ENCODE measurements at places on chromosomes 7 and 10. TPM values are rescaled to one million over a fixed set of nuclear protein-coding genes. Genes with fewer than 3 reads are reported as not detected.

GRCh38 chr10:131786756-131787605 is 113.8 kb upstream of the PPP2R2D start:
- peak; percentile 26 for DNase-seq

- DNase-seq: no peak
Observed at GRCh38 chr7:42906181-42906580, 5.7 kb downstream of the C7orf25 start.

DNA sequence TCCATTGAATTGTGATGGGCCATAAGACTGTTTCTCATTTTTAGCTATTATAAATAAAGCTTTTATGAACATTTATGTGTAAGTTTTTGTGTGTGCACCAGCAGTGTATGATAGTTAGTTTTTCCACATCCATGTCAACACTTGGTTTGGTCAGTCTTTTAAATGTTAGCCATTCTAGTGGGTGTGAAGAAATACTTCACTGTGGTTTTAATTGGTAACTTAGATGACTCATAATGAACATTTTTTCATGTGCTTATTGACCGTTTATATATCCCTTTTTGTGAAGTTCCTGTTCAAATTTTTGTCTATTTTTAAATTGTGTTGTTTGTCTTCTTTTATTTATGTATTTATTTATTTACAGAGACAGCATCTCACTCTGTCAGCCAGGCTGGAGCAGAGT is 23.6 kb upstream of the PDK4 start:
- no peak for DNase-seq

DNA sequence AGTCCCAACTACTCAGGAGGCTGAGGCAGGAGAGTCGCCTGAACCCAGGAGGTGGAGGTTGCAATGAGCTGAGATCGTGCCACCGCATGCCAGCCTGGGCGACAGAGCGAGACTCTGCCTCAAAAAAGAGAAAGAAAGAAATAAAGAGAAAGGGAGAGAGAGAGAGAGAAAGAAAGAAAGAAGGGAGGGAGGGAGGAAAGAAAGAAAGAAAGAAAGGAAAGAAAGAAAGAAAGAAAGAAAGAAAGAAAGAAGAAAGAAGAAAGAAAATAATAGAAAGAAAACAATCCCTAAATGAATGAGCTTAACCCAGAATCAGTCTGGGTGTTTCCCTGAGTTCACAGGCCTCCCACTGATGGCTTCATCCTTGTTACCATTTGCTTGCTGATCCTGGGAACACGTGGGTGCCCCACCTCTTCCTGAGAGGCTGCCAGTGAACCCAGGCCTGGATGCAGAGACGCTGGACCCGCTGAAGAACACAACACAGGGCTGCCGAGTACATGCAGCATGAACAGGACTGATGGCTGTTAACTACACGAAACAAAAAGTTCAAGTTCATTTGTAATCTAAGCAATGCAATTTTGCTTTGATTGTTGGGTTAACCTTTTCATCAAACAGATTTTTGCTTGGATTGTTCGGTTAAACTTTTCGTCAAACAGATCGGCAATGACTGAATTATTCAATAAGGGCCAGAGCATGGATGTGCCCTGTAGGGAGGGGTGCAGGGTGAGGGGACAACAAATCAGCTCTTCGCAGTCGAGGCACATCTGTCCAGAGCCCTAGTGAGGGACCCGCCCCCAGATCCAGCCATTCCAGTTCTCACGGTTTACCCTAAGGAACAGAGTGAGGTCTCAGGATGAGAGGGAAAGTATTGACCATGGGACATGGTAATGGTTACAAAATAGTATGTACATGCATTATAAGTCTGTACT is 11.5 kb downstream of the NPFFR1 start:
- no peak for DNase-seq

GRCh38 chr10:119502209-119502608 is 40.3 kb downstream of the RGS10 start:
- no peak for DNase-seq

GRCh38 chr7:76077435-76077834 is 29.5 kb downstream of the MDH2 start:
- no peak for DNase-seq

GRCh38 chr7:636396-636795 is 90.1 kb upstream of the DNAAF5 start:
- peak; percentile 54 for DNase-seq

DNA sequence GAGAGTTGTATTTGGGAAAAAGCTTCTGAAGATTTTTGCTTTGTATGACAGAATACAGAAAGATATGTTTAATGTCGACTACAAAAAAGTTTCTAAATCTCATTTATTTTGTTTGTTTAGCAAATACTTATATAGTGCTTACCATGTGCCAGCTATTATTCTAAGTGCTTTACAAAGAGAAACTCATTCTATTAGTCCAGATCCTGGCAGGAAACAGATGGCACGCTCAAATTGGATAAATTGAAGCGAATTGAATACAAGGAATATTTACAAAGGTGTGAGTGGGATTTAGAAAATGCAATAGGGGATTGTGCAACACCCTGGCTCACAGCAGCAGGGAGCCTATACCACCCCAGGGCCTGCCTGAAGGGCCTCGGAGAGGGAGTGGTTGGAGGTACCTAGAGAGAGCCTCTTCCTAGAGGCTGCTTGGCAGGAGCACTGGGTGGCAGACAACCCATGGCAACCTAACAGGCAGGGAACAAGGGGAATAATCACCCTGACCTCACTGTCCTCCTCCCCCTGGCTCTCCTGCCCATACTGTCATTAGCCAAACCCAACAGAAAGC is 27.6 kb upstream of the FAM204A start:
- DNase-seq: no peak

DNA sequence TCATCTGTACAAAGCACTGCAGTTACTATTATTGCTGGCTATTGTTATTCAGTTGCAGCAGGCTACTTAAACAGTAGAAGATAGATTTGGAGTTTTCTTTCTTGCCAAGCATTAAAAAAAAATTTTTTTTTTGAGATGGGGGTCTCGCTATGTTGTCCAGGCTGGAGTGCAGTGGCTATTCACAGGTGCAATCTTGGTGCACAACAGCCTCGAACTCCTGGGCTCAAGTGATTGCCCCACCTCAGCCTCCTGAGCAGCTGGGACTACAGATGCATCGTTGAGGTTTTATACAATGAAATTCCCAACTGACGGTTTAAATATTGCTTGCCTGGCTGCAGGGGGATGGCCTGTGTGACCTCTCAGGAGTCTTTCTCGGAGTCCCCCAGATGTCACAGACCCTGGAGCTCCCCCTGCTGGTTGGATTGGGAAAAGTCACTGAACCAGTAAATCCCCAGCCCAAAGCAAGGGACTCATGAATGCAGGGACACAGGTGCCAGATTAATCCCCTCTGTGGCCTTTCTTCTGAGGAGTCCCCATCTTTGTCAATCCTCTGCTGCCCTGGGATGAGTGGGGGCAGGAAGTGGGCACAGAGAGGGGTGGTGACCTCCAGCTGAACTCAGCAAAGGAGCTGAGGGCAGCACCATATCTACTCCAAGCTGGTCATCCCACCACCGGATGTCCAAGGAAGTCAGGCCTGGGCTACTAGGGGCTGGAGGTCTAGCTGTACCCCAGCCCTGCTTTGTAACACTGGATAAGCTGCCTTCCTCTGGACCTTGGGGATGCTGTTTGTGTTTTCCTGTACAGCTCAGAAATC is 149.6 kb downstream of the C10orf105 start:
- DNase-seq: peak; percentile 65

The TMEM213 gene
- total RNA-seq: not detected

The ZNF853 gene
- 0.59 TPM for total RNA-seq

The SPDYE2 gene
- not detected for total RNA-seq
